ENCODE measurements at places on chromosomes 3 and 15.

GRCh38 chr15:75545064-75545463 is 34.1 kb downstream of the PTPN9 start:
- no peak for DNase-seq

DNA sequence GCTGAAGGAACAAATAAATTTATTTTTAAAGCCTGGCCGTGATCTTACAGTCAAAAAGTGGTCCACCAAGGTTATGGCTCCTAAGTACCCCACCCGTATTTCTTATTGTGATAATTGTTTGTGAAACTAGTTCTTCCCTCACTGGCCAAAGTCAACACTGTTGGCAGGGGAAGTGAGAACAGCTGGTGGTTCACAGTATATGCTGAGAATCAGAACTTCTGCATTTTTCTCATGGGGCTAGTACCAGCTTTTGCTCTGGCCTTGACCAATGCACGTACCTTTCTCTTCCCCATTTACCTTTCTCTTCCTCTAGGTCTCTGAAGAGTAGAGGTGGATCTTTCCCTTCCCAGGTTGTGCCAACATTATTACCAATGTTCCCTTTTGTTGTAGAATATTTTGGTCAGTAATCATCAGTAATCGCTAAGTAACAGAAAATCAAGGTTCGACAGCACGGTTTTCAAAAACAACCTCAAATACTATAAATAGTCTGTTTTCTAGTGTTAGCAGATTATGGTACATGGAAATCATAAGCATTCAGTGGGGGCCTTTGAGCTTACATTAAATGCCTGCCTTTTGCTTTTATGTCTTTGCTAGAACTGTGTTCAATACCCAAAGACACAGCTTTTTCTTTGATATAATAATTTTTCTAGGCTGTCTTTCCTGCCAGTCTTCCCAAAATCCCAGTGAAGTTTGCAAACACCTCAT is 268.0 kb downstream of the LPP start:
- no peak for DNase-seq

DNA sequence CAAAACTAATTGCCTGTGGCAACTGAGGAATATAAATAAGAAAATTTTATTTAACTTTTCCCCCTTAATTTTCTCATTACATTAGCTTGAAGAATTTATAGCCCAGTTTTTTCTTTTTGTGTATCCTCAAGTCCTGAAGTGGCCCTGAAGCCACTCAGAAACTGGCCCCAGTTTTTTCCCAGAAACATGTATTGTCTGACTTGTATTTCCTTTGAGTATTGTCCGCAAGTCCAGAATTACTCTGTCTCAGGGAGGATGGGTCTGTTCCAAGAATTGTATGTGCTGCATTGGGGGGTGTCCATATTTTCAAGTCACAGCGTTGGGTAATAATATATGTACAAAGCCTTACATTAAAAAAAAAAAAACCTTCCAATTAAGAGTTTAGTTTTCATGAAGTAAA is 149.7 kb upstream of the IL12A start:
- no peak for DNase-seq

GRCh38 chr3:129312671-129313414 is 34.2 kb downstream of the HMCES start:
- DNase-seq: no peak

DNA sequence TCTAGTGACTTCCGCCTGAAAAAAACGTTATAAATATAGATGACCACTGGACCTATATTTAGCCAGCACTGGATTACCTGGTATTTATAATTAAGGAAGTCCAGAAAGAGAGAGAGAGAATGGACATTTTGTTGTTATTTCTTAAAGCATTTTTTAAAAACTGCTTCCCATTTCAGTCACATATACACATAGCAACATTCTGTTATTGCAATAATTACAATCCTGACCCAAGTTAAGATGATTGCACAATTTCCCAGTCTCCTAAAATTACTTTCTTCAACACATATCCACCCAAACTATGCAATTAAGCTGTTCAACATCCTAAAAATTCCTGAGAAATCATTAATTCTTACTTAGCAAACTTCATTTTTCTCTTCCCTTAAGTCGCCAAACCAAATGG is 37.7 kb downstream of the PCSK6 start:
- no peak for DNase-seq

GRCh38 chr3:150462108-150462507 is 54.0 kb downstream of the TSC22D2 start:
- DNase-seq: no peak

- peak; percentile 8 for DNase-seq
These were observed 61.8 kb downstream of the SLC7A14 start for GRCh38 chr3:170524073-170524472.

DNA sequence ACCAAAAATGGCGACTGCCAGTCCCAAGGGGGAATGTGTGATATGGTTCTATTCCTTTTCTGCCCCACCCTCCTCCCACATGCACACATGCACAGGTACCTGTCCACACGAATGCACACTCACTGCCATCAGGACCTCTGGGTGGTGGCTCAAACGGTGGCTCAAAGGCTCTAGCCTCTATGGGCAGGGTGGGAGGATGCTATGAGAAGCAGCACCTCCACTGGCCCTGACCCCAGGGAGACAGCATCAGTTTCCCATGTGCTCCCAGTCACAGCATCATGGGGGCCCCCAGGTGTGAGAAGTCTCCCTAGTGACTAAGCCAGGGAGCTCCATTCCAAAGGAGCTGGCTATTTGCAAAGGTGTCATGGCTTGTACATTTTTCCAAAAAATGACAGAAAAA is 15.9 kb downstream of the SEMA3G start:
- DNase-seq: no peak

DNA sequence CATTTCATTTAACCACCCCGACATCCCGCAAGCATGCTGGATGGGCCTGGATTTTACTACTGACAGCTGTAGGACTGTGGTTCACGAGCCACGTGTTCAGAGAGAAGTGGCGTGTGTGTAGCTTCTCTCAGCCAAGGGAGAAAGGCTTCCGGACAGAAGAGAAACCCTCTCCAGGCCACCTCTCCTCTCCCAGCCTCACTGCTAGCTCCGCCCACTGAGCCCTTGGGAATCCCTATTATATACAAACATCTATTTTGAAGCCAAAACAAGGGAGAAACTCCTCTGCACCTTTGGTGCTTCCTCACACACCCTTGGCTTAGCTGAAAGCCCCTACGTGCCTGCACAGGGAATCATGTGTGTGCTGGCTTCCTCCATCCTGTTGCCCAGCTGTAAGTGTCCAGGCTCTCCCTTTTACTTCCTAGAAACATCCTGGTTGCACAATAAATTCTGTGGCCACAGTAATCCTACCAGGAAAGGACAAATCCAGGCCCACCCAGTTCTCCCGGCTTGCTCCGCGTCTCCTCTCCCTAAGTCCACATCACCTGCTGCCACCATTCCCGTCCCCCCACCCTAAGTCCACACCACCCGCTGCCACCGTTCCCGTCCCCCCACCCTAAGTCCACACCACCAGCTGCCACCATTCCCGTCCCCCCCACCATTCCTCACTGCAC is 30.5 kb downstream of the PCSK6 start:
- DNase-seq: peak; percentile 24

- DNase-seq: peak; percentile 80
These were observed 19.8 kb upstream of the CHCHD6 start for GRCh38 chr3:126684218-126684751.

Data from brain (organoid and tissue), 16 donors.